ENCODE measurements at places on chromosomes 7 and 10. TPM values are rescaled to one million over a fixed set of nuclear protein-coding genes. Genes with fewer than 3 reads are reported as not detected.

The CTAGE15 gene
- polyA plus RNA-seq, result not detected

- DNase-seq, result no peak
Measured at GRCh38 chr7:55552320-55553023, 19.8 kb downstream of the VOPP1 start.

The CLDN4 gene
- polyA plus RNA-seq, result 0.07 TPM

The SHOC2 gene
- polyA plus RNA-seq, result 33.5 TPM

The BAIAP2L1 gene
- polyA plus RNA-seq, result 11.4 TPM

The GPNMB gene
- polyA plus RNA-seq, result 66.8 TPM

The DLG5 gene
- polyA plus RNA-seq, result 13.4 TPM

DNA sequence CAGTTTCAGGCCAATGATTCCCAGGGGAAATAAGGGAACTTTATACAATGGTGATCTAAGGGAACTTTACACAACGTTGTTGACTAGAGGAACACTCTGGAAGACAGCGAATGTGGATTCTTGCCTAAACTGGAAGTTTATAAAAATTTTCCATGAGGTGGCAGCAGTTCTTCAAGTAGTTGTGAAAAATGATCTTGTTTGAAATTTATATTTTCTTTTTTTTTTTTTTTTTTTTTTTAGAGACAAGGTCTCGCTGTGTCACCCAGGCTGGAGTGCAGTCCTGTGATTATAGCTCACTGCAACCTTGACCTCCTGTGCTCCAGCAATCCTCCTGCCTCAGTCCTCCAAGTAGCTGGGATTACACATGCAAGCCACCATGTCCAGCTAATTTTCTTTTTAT is 32.1 kb upstream of the GTF2I start:
- peak; percentile 17 for DNase-seq

DNA sequence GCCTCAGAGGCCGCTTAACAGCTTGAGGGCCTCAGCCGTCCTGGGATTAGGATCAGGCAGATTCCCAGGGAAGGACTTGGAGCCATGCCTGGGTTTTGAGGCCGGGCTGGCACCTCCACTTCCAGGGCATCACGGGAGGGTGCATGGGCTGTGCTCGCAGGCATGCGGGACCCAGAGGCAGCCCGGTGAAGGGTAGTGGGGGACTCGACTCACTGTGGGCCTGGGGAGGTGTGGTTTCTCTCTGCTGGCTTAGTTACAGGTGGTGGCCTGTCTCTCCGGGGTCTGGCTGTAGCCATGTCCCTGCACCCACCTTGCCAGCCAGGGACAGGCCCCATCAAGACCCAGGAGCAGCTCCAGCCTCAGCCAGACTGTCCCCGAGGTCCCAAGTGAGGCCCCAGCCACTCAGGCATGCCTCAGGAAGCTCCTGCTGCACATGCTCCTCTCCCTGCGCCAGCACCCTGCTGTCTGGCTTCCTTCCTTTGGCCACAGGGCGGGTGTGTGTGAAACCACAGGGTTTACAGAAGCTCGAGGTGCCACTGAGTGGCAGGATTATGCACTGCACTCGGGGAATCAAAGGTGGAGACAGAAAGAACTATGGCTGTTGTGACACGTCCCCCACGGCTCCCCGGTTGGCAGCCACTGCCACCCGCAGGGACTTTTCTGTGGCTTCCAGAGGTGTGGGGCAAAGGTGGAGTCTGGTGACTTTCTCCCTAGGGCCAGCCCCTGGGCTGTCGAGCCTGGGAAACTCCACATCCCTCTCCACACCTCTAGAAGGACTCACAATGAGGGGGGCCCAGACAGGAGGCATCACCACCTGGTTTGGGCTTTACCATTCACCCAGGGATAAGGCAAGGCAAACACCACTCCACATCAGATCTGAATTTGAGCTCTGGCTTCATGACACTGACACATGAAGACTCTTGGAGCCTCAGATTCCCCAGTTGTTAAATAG is 19.7 kb downstream of the GOLGA7B start:
- DNase-seq, result no peak

The GBX1 gene
- polyA plus RNA-seq, result not detected

- DNase-seq, result no peak
Measured at GRCh38 chr7:141462958-141463357, 88.3 kb upstream of the AGK start.

The EGR2 gene
- 1.9 TPM for polyA plus RNA-seq

DNA sequence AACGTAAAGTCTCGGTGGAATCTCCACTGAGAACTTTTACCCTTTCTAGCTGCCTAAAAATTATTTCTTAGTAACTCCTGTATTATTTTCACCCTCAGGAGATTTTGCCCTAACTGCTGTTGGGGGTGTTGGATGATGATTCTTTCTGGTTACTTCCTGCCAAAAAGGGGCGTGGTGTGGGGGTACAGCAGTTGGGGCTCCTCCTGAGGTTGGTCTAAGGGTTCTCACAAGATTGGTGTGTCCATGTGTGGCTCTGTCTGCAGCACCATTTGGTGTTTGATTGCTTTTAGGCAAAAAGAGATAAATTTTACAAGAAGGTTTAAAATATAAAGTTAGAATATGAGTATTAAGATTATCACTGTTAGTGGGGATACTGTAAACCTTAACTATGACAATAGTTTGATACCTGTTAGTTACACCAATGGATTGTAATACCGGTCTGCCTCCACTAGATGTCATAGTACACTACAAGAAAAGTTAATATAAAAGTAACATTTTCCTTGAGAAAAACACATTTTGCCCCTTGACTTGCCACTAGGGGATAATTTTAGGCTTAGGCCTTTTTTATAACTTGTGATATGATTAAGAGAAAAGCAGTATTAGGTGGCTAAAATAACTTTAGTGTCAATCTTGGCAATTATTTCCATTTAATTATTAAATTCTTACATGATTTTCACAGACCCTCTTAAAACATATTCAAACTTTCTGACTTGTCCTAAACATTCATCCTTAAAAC is 928.7 kb downstream of the IPMK start:
- DNase-seq, result peak; percentile 5

The TWIST1 gene
- 28.2 TPM for polyA plus RNA-seq

- no peak for DNase-seq
Measured at GRCh38 chr7:30322271-30323005, 38.0 kb downstream of the ZNRF2 start.

The IDE gene
- 30.7 TPM for polyA plus RNA-seq

The VDAC2 gene
- 149 TPM for polyA plus RNA-seq

DNA sequence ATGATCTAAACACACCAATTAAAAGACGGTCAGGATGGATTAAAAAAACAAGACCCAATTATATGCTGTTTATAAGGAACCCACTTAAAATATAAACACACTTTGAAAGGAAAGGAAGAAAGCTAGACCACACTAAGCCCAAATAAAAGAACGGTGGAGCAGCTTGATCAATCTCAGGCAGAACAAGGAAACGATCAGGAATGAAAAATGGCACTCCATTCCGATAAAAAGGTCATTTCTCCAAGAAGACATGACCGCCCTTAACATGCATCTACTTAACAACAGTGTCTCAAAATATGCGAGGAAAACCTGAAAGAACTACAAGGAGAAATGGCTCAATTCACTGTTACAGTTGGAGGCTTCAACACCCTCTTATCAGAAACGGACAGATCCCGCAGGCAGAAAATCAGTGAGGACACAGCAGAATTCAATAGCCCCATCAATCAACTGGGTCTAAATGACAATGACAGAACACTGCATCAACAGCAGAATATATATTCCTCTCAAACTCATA is 210.0 kb downstream of the MAD1L1 start:
- DNase-seq, result no peak

- no peak for DNase-seq
Measured at GRCh38 chr7:97480772-97481390, 251.0 kb upstream of the TAC1 start.

The BTBD16 gene
- not detected for polyA plus RNA-seq

- no peak for DNase-seq
Measured at GRCh38 chr10:80471001-80471400, 16.9 kb downstream of the TSPAN14 start.

DNA sequence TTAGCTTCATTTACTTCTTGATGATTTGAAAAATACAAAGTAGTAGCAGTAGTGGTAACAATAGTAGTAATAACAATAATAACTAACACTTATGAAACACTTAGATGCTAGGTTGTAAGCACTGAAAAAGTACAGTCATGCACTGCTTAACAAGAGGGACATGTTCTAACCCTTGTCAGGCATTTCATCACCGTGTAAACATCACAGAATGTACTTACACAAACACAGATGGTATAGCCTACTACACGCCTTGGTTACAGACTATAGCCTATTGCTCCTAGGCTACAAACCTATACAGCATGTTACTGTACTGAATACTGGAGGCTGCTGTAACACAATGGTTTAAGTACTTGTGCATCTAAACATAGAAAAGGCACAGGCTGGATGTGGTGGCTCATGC is 60.6 kb downstream of the PUS7 start:
- DNase-seq, result no peak

GRCh38 chr10:85620807-85621206 is 745.8 kb downstream of the GRID1 start:
- DNase-seq, result no peak

DNA sequence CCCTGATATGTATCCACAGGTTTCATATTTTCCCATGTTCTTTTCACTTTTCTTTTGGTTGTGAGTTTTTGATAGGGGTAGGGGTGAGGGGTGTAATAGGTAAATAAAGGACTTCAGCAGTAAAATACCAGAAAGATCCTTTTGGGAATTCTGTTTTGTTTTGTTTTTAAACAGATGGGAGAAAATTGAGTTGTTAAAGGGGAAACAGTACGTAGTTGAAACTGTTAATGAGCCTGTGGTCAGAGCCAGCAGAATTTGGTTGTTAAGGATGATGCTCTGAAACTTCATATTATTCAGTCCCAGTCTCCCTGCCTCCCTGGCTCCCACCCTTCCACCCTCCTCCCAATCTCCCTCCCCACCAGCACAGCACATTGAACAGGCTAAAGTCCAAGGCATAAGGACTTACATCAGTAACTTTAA is 195.9 kb downstream of the CREB5 start:
- no peak for DNase-seq

GRCh38 chr10:28669227-28670173 is 7.8 kb upstream of the BAMBI start:
- no peak for DNase-seq

DNA sequence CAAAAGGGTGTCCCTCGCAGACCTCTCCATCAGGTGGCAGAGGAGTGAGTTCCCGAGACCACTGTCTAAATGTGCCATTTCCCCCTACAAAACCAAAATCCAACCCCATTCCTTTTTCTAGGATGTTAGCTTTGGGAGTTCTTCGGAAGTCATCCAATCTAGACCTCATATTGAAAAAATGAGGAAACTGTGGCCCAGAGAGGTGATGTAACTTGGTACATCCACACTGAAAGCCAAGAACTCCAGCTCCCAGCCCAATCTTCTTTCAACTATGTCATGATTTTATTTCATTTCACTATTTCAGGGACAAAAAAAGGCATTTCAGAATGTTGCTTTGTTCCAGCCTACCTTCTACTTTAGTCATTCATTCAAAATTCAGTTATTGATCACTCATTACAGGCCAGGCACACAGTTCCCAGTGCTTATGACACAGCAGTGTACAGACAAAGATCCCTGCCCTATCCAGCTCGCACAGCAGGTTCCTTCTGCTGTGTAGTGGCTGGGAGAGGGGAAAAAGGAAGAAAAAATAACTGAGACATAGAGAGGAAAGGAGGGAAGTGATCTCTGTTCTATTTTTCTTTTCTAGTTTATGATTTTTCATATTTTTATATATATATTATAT is 35.8 kb downstream of the SCRN1 start:
- DNase-seq, result no peak

The TAC1 gene
- polyA plus RNA-seq, result not detected

GRCh38 chr7:2175091-2175490 is 57.7 kb downstream of the MAD1L1 start:
- no peak for DNase-seq

The MOGAT3 gene
- polyA plus RNA-seq, result not detected

Measured in BJ (cell line).